D341Med (cell line): ENCODE measurements at places on chromosomes 12 and 14.

- DNase-seq, result no peak
Observed at GRCh38 chr12:124392667-124393413, 97.9 kb downstream of the RFLNA start.

GRCh38 chr12:55899082-55899481 is 28.6 kb downstream of the PYM1 start:
- no peak for DNase-seq

DNA sequence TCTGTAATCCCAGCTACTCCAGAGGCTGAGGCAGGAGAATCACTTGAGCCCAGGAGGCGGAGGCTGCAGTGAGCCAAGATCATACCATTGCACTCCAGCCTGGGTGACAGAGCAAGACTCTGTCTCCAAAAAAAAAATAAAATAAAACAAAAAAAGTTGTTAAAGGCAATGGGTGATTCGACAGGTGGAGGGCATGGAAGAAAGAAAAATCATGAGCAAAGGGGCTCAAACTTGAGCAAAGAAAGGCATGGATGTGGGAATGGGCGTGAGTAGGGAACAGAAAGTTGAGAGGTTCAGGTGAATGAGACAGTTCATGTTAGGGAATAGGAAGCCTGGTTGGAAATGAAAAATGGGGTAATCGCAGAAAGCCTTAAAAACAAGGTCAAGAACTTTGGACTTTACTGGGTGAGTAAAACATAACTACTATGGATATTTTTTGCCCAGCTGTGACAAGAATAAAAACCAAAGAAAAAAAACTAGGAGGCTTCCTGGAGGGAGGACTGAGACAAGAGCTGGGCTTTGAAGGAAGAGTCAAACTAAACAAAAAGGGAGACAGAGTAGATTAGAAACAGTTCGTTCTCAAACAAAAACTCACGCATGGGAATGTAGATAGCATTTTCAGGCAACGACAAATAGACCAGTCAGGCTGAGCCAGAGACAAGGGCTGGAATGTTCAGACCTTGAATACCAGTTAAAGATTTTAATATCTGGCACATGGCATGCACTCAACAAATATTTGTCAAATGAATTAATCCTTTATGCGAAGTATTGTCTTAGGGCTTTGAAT is 18.8 kb downstream of the PYM1 start:
- DNase-seq, result no peak

DNA sequence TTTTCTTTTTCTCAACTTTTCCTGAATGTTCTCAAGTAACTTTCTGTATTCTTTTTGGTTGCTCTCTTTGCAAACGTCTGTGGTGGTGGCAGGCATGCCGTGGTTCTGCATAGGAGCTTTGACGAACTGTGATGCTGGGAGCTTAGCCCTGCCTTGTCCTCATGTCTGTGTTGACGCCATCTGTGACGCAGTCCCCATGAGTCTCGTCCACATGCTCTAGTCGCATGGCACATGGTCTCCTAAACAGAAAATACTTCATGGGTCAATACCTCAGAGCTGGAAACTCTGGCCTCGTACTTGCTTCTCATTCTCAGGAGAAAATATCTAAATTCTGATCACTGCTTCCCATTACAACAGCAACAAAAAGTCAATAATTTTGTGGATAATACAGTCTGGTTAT is 50.3 kb upstream of the DYNC1H1 start:
- DNase-seq, result no peak

- no peak for DNase-seq
Observed at GRCh38 chr14:64363265-64363846, 24.8 kb upstream of the MTHFD1 start.

DNA sequence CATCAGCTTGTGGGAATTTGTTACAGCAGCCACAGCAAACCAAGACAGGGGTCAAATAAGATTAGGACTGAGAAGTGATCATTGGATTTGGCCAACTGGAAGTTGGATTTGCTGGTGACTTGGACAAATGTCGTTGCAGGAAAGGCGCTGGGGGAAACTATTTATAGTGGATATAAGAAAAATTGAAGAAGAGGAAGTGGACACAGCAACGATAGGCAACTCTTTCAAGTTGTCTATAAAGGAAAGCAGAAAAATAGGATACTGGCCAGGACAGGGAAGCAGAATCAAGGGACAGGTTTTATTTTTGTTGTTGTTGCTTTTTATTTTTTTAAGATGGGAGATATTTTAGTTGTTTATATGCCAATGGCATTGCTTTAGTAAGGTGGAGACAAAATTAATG is 56.2 kb upstream of the RTRAF start:
- no peak for DNase-seq

- DNase-seq, result peak; percentile 65
Observed at GRCh38 chr12:121334513-121335343, 17.5 kb downstream of the ANAPC5 start.

DNA sequence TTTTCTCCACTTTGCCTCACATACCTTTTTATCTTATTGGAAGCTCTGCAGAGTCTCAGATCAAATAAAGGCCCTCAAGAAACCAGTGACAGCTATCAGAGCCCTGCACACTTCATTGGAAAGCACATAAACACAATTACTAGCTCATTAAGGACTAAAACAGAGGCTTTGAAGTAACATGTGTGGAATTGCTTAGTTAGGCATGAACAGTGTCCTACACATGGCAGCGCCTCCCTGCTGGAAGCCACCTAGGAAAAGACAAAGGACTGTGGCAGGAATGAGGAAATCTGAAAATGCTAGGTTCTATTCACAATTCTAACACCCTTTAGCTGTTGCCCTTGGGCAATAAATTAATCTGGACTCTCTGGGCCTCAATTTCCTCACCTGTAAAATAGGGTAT is 89.4 kb downstream of the SUDS3 start:
- DNase-seq, result no peak

- no peak for DNase-seq
Observed at GRCh38 chr12:31603546-31604009, 12.6 kb upstream of the DENND5B start.

- DNase-seq, result no peak
Observed at GRCh38 chr12:78698747-78699146, 165.8 kb upstream of the SYT1 start.

DNA sequence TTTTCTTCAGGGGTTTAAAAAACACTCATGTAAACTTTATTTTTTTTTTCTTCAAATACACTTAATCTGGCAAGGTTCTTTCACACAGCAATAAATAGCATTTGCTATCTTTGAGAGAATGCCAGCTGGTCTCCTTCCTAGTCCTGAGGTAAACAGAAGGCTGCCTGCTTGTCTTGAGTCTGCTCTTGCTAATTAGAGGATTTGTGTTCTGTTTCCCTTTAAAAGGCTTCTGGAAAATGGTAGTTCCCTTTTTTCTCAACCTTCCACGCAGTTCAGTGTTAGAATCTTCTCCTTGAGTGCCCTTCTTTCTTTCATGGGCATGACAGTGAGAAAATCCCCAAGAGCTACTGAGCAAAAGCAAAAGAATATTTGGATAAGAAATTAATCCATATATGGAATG is 92.3 kb upstream of the DCN start:
- DNase-seq, result peak; percentile 37

DNA sequence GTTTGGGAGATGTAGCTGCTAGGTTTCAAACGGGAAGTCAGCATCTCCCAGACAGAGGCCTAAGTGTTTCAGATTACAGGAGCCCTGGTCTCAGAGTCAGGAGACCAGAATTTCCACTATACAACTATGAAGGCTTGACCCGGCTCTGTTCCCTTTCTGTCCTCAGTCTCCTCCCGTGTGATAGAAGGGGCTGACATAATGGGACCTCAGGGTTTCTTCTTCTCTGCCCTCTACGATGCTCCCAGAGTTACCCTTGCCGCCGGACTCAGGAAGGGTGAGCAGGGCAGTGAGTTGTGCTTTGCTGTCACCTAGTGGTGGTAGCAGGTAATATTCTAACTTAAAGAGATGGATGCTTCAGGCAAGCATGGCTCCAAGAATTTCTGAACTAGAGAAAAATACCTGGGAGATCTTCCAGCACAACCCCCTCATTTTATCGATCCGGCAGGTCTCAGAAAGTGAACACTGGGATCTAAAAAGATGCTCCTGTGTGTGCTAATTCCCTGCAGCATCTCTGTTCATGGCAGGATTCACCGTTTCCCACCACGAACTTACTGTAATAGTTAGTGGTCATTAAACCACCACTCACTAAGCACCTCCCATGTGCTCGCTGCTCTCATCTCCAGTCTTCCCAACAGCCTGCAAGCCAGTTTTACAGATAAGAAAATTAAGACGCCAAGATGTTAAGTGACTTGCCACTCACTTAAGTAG is 84.4 kb downstream of the VWF start:
- DNase-seq, result peak; percentile 80

DNA sequence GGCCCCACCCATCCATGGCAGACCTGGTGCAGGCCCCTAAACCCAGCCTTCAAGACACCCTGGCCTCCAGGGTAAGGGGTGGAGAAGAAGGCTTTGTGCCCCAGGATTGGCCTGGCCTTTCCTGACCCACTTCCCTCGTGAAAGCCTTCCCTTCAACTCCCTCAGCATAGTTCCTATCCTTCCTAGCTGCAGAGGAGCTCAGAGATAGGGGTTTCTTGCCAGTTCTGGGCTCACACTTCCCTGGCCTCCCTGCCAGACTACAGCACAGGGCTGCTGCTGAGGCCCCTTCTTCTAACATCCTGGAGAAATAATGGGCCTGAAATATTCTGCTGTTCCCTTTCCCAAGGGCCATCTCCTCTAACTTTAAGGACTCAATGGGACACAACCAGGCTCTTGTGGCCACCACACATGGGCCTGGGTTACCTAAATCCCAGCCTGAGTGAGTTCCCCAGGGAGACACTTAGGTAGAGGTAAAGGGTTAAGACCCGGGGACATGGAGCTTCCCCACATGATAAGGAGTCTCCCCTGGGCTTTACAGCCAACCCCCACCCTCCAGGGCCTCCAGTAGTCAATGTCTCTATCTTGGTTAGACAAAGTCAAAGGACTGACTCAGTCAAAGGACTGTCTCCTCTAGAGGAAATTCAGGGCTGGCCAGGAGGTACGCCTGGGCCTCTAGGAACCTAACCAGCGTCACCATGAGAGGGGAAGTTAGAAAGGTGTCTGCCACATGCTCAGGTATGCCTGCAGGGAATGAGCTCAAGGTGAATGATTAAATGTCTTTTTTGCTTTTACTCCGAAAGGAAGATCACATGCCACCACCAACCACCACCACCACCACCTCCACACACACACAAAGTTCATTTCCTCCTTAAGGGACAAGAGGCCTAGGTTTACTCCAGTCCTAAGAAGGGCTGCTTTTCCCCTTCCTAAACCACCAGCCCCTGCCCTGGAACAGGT is 7.1 kb downstream of the ZFP36L1 start:
- peak; percentile 8 for DNase-seq

DNA sequence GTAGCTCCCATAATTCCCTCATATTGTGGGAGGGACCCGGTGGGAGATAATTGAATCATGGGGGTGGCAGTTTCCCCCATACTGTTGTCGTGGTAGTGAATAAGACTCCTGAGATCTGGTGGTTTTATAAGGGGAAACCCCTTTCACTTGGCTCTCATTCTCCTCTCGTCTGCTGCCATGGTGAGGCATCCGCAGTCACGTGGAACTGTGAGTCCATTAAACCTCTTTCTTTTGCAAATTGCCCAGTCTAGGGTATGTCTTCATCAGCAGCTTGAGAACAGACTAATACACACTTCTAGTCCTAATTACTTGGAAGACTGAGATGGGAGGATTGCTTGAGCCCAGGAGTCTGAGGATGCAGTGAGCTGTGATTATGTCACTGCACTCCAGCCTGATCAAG is 64.4 kb downstream of the TMX1 start:
- no peak for DNase-seq

DNA sequence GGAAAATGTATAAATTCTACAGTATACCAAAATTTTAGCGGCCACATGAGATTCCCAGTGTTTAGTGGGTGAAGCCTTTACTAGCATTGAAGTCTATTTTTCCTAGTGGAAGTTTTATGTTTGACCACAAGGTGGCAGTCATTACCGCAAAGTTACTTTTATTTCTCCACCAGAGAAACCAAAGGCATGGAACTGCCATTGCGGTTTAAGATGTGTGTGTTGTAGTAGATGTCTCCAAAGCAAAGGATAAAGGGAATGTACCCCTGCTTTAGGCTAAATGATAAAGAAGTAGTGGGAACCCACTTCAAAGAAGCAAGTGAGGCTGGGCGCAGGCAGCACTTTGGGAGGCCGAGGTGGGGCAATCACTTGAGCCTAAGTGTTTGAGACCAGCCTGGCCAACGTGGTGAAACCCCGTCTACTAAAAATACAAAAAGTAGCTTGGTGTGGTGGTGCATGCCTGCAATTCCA is 140.5 kb downstream of the PRKCH start:
- peak; percentile 58 for DNase-seq

GRCh38 chr14:54728700-54729527 is 162.0 kb downstream of the SAMD4A start:
- DNase-seq, result no peak

DNA sequence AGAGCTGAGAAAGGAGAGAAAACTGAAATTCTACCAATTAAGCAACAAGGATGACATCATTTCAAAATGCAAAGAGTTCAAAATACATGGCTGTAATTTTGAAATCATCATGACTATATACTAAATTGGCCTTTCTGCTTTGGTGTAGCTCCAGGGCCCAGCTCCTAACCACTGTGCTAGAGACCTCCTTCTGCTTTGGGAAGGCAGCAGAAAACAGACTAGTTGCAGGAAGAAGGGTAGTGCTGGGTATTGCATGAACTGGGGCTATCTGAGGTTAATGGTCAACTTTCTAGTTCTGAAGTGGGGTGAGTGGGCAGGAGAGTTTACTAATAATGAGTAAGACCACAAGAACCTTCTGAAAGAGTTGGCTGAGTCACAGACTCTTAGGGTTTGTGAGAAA is 66.2 kb downstream of the PTGER2 start:
- no peak for DNase-seq

GRCh38 chr14:88154321-88154720 is 149.4 kb downstream of the GPR65 start:
- DNase-seq, result no peak

DNA sequence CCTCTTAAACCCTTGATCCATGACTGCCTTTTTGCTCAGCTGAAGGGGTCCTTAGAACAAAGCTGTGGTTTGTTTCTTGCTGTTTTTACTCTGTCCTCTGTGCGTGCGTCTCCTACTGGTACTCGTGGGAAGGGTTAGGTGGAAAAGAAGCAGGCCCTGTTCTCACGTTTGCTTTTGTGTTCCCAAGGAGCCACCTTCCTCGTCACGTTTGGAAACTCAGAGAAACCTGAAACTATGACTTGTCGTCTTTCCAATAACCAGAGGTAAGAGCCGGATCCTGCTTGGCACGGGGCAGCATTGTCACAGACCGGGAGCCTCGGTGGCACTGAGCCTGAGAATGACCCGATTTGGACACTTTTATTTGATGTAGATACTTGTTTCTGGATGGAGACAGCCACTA is 13.1 kb downstream of the ZFYVE21 start:
- no peak for DNase-seq

- DNase-seq, result no peak
Observed at GRCh38 chr14:67276131-67276530, 34.9 kb downstream of the PALS1 start.

DNA sequence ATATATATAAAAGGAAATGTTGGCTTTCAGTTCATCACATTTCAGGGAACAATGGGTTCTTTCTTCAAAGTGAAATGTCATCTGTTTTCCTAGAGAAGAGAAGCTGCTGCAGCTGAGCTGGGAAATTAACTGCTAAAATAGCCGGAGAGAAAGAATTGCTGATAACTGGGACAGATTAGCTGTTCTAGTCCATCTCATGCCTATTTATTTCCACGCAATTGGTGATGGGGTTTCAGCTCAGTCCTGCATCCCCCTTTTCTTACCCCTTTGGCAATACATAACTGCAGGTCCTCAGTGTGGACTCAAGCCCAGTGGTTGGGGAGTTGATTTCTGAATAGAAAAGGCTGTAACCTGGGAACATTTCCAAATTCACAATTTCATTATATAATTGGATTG is 436.9 kb upstream of the TMEM132C start:
- DNase-seq, result no peak

- no peak for DNase-seq
Observed at GRCh38 chr12:127241072-127241817, 1025.7 kb upstream of the TMEM132C start.
